ENCODE measurements at places on chromosomes 11 and 22. TPM values are rescaled to one million over a fixed set of nuclear protein-coding genes. Genes with fewer than 3 reads are reported as not detected.

DNA sequence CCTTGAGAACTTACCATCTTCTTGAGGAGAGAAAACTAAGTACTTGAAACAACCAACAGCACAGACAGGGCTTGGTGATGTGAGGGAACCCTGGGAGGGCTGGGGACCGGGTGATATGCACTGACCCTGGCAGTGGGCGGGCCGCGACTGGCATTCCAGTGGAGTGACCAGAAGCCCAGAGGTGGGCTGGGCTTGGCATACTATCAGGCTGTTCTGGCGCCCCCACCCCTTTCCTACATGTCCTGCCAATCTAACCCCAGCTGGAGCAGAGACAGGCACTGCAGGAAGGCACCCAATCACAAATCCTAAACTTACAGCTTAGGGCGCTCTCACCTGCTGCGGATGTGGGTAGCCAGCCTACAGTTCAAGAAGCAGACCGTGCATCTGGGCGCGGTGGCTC is 54.0 kb upstream of the GCAT start:
- no peak for DNase-seq

GRCh38 chr11:117621226-117621625 is 175.8 kb downstream of the DSCAML1 start:
- DNase-seq = no peak

DNA sequence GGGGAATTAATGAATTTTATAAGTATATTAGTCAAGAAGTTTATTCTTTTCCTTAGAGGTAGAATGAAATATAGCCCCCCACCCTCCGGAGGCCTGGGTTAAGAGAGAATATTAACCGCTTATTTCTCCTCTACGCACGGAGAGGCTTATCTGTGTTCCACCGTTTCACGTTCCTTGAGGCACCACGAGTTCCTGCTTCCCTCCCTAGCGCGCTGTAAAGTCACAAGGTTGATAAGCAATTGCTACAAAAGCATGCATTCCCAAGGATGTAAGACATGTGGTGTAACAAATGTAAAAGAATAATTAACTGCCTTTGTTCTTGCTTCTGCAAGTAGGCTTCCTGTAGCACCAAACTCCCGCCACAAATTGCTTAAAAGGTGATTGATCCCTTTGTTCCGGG is 1.5 kb upstream of the ANKRD42 start:
- DNase-seq = no peak

TEX54 gene
- total RNA-seq = not detected

- peak; percentile 4 for DNase-seq
Measured at GRCh38 chr11:44725757-44726282, 942 bp upstream of the TSPAN18 start.

GRCh38 chr11:118343981-118344515 is at the start of gene CD3G:
Gene CD3G (plus strand): TSS chr11:118344344. CDS start chr11:118344424, 80 bp downstream.
- peak; percentile 79 for DNase-seq

FJX1 gene
- 2.5 TPM for total RNA-seq

DNA sequence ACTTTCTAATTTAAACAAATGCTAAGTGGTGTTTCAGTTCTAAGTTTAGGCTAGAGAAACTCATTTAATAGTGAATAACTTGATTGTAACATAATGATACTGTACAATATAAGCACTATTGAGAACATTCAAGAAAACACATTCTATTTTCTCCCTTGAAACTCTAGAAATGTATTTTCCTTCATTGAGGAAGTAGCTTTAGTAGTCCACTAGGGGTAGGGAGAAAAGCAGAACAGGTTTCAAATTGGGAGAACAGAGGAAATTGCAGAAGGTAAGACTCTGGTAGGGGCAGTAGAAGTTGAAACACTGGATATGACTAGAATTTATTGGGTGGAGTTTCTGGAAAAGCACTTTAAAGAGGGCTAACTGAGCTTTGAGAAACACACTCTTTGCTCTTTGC is 31.6 kb upstream of the MPPED2 start:
- DNase-seq = no peak

DNA sequence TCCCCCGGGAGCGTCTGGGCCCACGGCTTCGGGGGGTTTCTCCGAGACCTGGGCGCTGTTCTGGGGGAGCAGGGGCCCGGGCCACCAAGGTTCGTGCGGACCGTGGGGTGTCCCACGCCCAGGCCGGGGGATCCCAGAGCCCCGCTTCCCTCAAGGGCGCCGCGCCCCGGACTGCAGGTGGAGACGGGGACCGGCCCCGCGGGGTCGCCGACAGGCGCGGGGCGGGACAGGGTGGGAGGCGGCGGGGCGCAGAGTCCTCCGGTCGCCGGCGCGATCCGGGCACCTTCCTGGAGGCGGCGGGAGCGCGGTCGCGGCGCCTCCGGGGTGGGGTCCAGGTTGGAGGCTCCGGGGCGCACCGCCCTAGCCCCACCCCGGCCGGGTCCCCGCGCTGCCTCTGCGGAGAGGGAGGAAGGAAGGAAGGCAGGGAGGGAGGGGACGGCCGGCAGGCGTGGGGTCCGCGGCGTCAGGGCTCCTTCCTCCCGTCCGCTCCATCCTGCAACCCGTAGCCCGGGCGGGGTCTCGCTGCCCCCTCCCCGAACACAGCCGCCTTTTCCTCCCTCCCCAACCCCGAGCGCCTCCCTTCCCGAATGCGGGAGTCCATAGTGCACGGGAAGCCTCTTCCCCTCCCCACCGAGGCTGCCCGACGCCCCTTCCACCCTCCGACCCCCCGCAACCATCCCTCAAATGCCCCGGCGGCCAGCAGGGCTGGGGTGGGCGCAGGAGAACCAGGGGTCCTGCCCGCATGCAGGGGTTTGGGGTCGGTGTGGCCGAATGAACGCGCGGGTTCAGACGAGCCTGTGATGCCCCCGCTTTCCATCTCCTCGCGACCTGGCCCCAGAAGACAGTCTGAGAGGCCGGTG is 4.3 kb upstream of the ZBED4 start:
- DNase-seq = no peak

DNA sequence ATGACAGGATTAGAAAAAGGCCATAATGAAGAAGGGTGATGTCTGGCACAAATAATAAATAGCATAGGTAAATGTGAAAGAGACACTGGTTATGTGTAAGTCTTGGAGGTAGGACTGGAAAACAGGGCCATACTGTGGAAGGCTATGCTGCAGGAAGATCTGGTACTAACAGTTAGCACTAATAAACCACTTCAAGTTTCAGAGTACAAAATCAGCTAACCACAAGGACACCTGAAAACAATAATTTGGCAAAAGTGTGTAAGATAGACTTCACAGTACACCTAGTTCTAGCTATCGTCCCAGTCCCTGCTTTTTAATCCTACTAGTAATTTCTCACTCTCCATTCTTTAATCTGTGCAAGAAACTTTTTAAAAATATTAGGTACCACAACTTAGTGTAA is 44.3 kb downstream of the CWF19L2 start:
- no peak for DNase-seq

DNA sequence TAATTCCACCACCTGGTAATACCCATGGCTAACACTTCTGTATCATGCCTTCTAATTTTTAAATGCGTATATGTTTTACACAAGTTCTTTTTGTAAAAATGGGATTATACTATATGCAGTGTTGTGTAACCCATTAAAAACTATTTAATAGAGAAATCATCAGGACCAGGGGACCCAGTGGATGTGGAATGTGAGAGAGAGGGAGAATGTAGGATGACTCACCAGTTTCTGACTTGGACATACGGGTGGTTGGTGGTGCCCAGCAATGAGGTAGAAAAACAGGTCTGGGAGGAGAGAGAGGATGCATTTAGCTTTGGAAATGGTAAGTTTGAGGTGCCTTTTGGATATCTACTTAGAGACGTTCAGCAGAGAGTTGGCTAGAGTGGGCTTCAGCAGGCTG is 112.0 kb upstream of the TBCEL start:
- no peak for DNase-seq

OR51E1 gene
- total RNA-seq = not detected

DNA sequence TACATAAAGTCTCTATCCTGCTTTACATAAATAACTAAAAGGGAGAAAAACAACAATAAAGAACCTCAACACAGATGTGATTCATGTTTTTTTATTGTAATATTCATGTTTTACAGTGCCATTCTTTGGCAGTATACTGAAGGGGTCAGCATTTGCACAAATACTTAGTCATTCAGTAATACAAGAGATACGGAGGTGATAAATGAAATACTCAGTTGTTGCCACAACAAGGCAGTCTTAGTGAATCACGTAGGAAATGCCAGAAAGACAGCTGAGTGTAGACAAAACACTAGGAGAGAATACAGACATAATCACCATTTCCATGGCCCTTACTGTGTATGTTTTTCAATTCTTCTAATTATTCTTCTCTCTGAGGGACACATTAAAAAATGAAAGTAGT is 910.4 kb downstream of the METTL15 start:
- DNase-seq = no peak

MYOD1 gene
- not detected for total RNA-seq

DNA sequence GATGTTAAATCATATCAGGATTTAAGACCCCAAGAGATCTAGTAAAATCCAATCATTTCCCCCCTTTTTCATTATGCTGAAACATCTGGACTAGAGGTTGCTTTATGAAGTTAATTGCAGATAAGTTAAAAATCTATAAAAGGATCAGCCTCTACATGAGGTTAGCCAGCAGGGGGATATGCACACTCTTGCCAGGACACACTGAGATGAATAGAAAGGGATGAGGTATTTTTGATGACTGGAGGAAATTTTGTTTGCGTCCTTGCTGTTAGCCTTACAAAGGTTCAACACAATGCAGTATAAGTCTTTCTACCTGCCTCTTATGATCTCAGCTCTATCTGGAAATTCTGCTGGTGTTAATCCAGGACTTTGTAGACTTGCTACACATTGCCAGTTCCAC is 1034.3 kb downstream of the LRRC4C start:
- DNase-seq = no peak
